ENCODE measurements at places on chromosomes 11 and 22. TPM values are rescaled to one million over a fixed set of nuclear protein-coding genes. Genes with fewer than 3 reads are reported as not detected.

Gene MAP6
- 1.0 TPM for polyA plus RNA-seq

Gene LUZP2
- 0.03 TPM for polyA plus RNA-seq

DNA sequence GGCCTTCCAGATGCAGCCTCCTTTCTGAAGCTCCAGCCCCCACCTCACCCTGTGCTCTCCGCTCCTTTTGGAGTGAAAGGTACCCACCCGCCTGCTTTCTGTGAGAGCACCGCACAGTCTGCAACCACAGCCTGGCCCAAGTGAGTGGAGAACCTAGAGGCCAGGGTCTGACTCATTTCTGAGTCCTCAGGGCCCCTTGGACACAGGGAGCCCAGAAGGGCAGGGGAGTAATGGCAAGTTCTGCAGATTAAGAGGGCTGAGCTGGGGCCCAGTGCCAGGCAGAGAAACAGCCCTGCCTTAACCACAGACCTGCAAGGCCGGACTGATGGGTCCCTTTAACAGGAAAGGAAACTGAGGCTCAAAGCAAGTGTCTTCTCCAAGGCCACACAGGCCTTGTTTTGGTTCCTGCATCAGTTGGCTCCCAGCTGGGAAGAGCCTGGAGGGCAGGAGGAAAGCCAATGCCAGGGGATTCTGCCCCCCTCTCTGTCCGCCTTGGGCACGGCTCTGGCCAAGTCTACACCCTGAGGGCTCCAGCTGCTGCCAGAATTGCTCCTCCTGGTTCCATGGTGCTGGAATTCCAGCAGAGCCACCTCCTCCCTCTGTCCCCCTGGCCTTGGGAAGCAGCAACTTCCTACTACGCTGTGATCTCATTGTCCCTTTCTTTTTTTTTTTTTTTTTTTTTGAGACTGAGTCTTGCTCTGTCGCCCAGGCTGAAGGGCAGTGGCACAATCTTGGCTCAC lies 55.1 kb downstream of the CYTH4 start:
- no peaks in the 10 kb centered on the region for H3K36me3 ChIP-seq
- peak; percentile 49 for DNase-seq

GRCh38 chr11:129307162-129307561 lies 68.5 kb upstream of the BARX2 start:
- no peak for DNase-seq
- H3K36me3 ChIP-seq = no peaks in the 10 kb centered on the region
- no peak overlapping the region for H3K27ac ChIP-seq

GRCh38 chr11:66247295-66247694 lies 21.1 kb upstream of the RAB1B start:
- H3K27me3 ChIP-seq = no peaks in the 10 kb centered on the region
- H3K4me1 ChIP-seq = no peaks in the 10 kb centered on the region
- no peak for DNase-seq

- H3K36me3 ChIP-seq = no peaks in the 10 kb centered on the region
- no peaks in the 10 kb centered on the region for H3K27me3 ChIP-seq
- no peak overlapping the region for H3K4me3 ChIP-seq
- DNase-seq = no peak
- no peak overlapping the region for H3K27ac ChIP-seq
- no peaks in the 10 kb centered on the region for H3K4me1 ChIP-seq
Observed at GRCh38 chr22:42203609-42204008, 66.8 kb downstream of the TCF20 start.

- DNase-seq = no peak
- H3K4me3 ChIP-seq = no peak overlapping the region
- H3K4me1 ChIP-seq = no peaks in the 10 kb centered on the region
Observed at GRCh38 chr11:114089748-114090147, 30.2 kb downstream of the ZBTB16 start.

DNA sequence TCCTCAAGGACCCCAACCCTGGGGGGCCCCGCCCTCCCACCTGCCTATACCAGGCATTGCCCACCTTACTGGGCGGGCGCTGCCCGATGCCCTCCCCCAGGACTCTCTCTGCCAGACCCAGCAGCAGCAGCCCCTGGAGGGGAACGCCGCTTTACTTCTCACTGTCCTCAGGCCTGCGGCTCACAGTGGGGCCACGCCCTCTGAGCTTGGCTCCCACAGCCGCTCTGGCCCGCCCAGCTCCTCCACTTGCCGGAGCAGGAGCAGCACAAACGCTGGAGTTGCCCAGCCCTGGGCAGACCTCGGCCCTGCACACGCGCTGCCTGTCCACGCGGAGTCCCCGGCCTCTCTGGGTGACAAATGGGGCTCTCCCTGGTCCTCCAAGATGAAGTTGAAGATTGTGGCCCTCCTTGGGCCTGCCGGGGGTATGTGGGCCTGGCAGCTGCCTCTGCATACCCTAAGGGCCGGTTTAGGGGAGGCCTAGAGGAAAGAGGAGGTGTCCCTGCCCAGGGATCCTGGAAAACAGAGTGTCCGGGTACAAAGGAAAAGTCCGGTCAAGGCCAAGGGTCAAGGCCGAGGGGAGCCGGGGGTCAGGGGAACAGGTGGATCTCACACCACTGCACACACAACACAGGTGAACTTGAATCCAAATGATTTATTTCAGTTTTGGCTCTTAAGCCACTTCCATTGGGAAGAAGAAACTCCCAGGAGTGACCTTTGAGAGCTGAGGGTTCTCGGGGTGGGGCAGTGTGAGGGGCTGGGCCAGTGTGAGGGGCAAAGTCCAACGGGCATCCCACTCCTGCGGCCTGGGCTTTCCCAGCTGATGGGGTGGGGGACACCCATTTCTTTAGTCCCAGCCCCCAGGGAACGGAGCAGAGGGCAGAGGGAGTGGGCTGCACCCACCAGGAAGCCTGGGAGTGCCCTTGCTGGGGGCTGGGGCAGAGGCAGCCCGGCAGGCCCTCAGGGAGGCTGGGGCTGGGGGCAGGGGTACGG lies 674 bp upstream of the BAIAP2L2 start:
- no peaks in the 10 kb centered on the region for H3K27me3 ChIP-seq
- no peak for DNase-seq
- H3K4me3 ChIP-seq = no peak overlapping the region
- H3K36me3 ChIP-seq = no peaks in the 10 kb centered on the region
